ENCODE measurements at places on chromosomes 1 and 21. TPM values are rescaled to one million over a fixed set of nuclear protein-coding genes. Genes with fewer than 3 reads are reported as not detected.

RXFP4 gene
- total RNA-seq, result not detected

COL6A2 gene
- total RNA-seq, result 120 TPM

DNA sequence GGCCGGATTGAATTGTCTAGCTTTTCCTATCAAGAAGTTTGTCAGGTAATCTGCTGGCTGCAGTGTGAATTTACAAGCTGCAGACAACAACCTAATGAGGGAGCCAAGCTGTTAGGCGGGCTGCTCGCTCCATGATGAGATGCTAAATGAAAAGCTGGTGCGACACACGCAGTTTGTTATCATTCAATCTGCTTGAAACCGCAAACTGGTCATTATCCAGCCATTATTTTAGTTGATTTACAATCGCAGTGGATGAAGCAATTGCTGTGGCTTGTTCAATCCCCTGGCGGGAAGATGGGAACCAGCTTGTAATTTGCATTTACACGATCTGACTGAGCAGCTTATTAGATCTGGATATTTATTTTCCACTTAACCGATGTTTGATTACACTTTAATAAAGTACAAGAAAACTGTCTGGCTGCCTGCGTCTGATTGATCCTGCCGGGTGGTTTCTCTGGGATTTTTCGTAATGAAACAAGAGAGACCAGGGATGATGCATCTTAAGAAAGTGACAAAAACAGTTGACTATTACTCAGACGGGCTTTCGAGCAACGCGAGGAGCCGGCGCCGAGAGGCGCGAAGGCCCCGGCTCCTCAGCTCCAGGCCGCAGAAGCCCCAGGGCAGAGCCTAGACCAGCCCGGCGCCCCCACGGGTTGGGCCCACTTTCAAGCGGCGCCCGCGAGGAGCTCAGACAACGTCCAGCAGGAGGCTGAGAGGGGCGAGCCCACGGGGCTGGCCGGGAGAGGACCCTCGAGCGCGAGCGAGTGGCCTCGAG is 118.0 kb upstream of the BARHL2 start:
- no peak for DNase-seq

- DNase-seq, result no peak
Observed at GRCh38 chr1:200525090-200525987, 95.2 kb downstream of the KIF14 start.

DNA sequence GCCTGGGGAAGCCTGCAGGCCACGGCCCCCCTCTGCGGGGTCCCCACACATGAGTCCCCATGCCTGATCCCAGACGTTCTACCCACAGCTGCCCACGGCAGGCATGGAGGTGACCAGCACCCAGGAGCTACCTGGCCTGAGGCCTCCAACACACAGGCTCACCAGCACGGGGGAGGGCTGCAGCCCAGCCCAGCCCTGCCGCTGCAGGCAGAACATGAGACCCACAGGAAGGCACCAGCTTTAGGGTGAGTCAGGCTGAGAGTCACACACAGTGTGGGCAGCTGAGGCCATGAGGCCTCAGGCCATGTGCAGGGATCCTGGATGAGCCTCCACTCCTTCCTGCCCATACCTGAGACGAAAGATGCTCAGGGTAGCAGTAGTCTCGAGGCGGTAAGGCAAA is 121.1 kb downstream of the PSMG1 start:
- no peak for DNase-seq

DNA sequence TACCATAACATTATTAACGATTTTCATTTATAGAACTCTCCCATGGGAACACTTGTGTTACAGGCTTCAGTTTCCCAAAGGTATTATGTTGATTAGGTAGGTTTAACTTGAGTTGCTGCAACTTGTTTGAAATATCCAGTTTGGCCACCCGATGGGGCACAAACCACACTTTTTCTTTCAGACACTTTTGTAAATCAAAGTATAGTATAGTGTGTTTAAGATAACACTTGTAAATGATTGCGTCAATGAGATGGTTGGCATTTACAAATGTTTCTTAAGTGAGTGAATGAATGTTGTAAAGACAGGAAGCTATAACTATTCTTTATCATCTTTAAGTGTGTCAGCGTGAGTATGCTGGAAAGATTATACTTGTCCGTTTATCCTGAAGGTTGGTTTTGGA is 4.3 kb downstream of the XPR1 start:
- DNase-seq, result no peak

GRCh38 chr1:204192589-204193352 is 3.5 kb downstream of the KISS1 start:
- no peak for DNase-seq

DNA sequence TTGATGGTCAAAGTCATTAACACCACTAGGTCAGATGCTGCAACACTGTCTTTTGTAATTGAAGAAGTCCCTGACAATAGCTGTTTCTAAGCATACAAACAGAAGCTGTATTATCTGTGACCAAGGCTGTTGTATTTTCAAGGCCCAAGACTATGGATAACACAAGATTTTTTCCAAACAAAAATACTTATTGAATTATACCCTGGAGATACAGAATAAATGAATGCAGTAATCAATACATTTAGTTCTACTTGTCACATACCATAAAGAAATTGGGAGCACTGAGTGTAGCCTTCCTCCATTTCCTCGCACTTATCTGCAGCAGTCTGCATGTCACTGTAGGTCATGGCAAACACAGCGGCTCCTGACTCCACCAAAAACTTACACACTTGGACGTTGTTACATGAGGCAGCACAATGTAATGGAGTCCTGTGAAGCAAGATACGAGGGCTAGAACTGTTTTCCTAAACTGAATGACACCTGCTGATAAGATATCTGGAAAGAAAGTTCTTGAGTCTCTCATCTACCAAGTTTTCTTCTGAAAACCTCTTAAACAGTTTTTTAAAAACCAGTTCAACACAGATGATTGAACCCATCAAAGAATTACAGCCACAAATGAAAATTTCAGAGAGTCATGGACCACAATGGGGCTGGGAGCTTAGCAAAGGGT is 56.9 kb downstream of the TP53BP2 start:
- no peak for DNase-seq

DNA sequence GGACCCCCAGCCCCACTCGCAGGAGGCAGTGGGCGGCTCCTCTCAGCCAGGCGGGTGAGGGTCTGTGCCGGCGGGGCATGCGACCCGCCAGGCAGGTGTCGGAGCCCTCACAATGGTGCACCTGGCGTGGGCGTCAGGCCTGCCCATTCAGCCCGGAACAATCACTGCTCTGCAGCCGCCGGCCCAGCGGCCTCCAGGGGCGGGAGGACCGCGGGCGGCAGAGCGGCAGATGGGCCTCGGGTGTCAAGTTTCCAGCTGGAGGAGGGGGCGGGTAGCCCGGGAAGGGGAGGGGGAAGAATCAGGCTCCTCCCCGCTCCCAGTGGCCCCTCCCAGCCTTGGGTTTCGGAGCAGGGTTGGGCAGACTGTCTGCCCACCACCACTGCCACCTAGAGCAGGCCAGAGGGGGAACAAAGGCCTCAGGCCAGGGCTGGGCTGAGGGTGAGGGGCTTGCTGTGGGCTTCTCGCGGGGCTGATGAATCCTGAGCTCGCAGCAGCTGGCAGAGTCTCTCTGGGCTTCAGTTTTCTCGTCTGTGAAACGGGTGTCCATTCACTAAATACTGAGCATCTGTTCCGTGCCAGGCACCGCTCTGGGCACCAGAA is 39.5 kb upstream of the CASZ1 start:
- DNase-seq, result peak; percentile 18

DNA sequence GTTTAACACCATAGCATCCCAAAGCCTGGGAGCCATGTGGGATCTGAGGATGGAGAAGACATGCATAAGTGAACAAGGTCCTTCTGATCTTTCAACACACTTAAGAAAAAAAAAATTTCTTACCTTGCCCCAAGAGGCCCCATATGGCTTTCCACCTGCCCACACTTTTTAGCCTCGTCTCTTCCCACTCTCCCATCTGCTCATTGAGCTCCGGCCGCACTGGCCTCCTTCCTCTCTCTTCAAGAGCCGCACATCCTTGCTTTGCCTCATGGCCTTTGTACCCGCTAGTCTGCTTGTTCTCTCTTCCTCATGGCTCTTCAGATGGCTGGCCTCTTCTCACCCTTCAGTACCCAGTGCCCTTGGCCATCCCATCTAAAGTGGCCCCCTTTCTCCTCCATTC is 70.2 kb upstream of the PDE4B start:
- DNase-seq, result no peak

GRCh38 chr21:15841856-15842564 is 112.2 kb downstream of the USP25 start:
- DNase-seq, result peak; percentile 58

DNA sequence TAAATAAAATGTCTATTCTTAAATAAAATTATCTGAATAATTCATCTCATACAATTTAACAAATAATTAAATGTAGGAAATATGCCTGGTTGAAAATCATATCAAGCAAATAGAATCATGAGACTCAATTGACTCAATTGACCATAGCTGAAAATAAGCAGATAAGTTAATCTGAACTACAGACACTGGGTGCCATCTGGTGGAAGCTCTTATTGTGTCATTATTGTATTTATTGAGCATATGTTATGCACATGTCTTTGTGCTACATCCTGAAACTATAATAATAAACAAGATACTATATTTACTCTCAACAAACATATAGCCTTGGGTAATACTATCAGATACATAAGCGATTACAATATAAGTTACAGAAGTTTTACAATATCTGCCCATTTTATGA is 41.0 kb downstream of the BRINP3 start:
- DNase-seq, result peak; percentile 10

DNA sequence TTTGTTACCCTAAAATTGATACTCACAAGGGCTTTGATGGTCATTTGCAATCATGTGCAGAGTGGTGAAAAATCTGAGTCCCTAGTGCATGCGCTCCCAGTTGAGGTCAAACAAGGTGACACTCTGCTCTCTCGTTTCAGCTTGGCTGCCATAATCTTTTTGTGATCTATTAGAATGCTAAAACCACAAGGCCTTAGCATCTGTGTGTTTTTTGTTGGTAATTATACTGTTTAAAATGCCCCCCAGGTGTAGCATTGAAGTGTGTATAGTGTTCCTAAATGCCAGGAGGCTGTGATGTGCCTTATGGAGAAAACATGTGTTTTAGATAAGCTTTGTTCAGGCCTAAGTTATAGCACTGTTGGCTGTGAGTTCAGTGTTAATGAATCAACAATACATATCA is 89.3 kb downstream of the PLD5 start:
- no peak for DNase-seq

FAM163A gene
- not detected for total RNA-seq

GNAT2 gene
- not detected for total RNA-seq

GRCh38 chr1:80593197-80593596 is 1207.5 kb upstream of the ADGRL2 start:
- DNase-seq, result no peak

DNA sequence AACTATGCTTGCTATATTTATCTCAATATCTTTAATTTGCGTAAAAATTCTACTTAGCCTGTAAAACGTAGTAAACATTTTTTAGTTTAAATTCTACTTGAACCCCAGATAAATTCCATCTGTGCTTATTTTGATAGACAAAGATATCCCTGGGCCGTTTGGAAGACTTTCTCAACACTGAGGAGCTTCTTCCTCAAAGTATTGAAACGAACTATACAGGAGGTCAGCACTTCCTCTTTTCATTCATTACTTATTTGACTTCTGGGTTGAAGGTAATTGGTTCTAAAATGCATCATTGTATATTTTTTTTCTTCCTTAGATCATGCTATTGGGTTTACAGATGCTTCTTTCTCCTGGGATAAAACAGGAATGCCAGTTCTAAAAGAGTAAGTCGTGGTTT is 74.7 kb downstream of the HSPA13 start:
- no peak for DNase-seq

DNA sequence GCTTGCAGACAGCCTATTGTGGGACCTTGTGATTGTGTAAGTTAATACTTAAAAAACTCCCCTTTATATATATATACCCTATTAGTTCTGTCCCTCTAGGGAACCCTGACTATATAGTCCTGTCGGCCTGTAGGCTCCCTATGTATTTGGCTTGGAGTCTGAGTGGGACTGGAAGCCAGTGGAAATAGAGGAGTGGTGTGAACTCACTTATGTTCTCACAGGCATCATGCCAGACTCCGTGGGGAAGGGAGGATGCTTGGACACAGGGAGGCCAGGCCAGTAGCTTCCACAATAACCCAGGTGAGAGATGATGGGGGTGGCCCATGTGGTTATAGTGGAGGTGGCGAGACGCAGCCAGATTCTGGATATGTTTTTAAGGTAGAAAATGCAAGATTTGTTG is 136.7 kb upstream of the SYT6 start:
- no peak for DNase-seq

DNA sequence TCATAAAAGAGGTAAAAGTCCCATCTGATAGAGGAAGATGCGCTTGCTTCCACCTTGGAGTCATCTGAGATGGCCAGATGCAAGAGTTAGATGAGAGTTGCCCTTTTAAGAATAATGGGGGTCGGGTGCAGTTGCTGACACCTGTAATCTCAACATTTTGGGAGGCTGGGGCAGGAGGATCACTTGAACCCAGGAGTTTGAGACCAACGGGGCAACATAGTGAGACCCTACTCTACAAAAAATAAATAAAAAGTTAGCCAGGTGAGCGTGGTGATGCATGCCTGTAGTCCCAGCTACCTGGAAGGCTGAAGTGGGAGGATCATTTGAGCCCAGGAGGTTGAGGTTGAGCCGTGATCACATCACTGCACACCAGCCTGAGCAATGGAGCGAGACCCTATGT is 13.5 kb upstream of the TEDDM1 start:
- no peak for DNase-seq

FMN2 gene
- 1.3 TPM for total RNA-seq

GRCh38 chr1:44810101-44810761 is 1.9 kb downstream of the BTBD19 start:
- no peak for DNase-seq

Measured in Caki2 (cell line).